Hair follicular keratinocyte (primary cell): ENCODE measurements at places on chromosomes 1 and 21. TPM values are rescaled to one million over a fixed set of nuclear protein-coding genes. Genes with fewer than 3 reads are reported as not detected.

Gene LYSMD1
- total RNA-seq: 6.0 and 6.5 TPM in 2 replicates

Gene RRP1
- total RNA-seq: 17.6 and 30.6 TPM in 2 replicates

Gene DNASE2B
- not detected in 2 replicates for total RNA-seq

Gene KIF21B
- 1.2 and 2.9 TPM in 2 replicates for total RNA-seq

Gene TFF3
- not detected in 2 replicates for total RNA-seq

Gene ANGPTL7
- total RNA-seq: 0.08 TPM in 1 of 2 replicates, not detected in the other

Gene YY1AP1
- total RNA-seq: 22.3 and 40.9 TPM in 2 replicates

Gene RIMKLA
- total RNA-seq: not detected in 2 replicates

Gene CADM3
- not detected in 2 replicates for total RNA-seq

Gene AMY2B
- total RNA-seq: 0.34 and 0.86 TPM in 2 replicates

Gene WLS
- total RNA-seq: 28.7 and 35.0 TPM in 2 replicates
